ENCODE measurements at places on chromosomes 5 and 9.

DNA sequence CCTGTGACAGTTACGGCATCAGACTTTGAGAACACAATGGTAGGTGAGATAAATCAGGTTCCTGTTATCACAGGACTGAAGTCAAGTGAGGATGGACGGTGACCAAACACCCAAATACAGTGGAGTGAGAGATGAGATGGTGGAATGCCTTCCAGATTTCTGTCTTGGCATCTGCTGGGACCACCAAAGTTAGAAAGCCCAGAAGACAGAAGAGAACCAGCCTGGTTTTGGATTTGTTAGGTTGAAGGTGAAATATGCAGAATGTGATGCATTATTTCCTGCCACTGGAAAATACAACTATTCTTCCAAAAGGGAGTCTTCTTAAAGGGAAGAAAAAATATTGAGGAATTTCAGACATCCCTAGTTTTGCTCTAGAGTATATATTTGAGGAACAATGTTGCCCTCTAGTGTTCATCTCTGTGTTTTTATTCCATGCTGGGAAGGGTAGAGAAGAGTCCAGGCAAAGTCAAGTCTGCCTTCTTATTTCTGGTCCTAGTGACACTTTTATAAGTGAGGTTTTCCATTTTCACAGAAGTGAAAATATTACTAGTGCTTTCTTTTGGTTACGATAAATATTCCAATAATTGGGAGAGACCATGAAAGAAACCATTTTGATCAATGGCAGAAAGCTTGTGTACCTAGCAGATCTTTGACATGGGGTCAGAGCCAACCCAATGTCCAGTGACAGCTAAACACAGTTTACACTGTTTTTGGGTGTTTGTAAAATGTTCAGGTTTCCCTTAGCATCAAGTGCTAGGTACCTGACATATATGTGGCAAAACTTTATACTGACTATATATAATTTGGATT, 142.3 kb upstream of the ANKH start:
- DNase-seq = no peak

GRCh38 chr5:36705055-36705454, 98.6 kb downstream of the SLC1A3 start:
- DNase-seq = no peak

DNA sequence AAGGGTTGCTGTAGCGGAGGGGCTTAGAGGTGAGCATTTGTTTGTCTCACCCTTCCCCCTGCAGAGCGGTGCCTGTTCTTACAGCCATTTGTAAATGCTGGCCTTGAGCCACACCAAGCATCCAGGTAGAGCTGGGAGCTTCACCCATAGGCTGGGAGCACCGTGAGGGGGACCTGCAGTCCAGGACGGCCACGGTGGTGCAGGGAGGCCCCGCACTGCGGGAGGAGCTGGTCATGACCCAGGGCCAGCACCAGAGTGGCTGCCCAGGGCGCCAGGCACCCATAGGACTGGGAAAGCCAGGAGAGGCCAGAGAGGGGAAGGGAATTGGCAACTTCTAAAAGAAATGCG, 197.3 kb upstream of the ADAMTS16 start:
- DNase-seq = no peak

DNA sequence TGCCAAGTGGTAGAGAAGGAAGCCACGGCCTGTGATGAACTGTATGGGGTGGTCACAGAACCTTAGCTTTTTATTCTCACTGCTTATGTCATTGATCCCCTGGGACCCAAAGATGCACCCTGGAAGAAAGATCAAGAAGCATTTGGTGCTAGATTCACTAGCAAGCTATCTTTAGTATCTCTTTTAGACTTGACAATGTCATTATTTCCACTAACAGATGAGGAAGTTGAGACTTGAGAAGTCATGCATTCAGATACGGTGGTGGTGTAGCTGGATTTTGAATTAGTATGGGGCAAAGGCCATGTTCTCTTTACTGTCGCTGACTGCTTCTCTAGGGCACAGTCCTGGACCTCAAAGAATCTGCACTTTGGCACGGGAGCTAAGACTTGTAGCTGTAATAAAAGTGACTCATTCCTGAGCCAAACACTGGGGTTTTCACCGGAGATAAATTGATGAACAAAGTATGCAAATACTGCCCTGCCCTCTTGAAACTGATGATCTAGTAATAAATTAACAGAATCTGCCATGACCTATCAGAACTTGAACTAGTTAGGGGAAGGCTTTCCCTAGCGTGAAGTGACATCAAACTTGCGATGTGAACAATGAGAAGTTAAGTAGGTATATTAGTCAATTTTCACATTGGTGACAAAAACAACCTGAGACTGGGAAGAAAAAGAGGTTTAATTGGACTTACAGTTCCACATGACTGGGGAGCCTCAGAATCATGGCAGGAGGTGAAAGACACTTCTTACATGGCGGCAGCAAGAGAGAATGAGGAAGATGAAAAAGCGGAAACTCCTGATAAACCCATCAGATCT, 5.4 kb downstream of the GDA start:
- DNase-seq = no peak

- no peak for DNase-seq
Measured at GRCh38 chr5:171684169-171684568, 101.4 kb upstream of the SMIM23 start.

DNA sequence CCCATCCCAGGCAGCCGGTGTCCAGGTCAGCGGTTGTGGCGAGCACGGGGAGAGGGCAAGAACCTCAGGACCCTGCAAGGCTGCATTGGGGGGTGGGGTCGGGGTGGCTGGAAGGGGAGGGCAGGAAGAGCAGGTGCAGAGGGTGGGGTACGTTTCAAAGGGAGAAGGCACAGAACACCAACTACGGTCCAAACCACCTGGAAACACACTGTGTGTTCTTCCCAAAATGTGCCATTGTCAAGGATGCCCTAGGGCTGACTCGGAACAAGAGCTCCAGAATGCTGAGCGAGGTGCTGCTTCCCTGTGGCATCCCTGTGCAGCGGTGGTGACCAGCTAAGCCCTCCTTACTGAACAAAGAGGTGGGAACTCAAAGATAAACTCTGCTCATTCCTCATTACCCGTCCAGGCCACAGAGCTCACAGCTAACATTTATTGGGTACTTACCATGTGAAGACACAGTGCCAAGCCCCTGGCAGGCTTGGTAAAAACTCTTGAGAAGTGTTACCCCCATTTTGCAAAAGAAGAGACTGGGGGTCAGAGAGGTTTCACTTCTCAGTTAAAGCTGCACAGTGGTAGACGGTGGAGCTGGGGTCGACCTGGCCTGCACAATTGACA, 153.8 kb downstream of the COL23A1 start:
- DNase-seq = no peak

- DNase-seq = no peak
Measured at GRCh38 chr5:66527478-66528035, 68.6 kb upstream of the MAST4 start.

DNA sequence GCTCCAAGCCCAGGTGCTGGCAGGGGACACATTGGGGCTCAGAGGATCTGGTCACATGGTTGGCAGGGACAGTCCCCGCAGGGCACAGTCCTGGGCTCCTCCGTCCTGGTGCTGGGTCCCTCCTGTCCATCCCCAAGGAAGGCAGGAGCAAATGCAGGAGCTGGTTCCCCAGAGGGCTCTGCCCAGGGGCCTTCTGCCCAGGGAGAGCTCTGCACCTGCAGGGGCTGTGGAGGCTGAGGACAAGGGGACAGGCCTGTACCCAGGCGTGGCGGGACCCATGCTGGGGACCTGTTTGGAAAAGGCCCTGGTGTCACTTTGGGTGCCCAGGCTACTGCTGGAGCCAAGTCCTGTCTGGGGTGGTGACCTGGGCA, 7.2 kb downstream of the SPATA31E1 start:
- no peak for DNase-seq

GRCh38 chr5:88245893-88246244, 22.8 kb downstream of the TMEM161B start:
- no peak for DNase-seq
